IPS DF 6.9 (cell line): ENCODE measurements at places on chromosomes 5 and 9.

GRCh38 chr9:110351009-110351467 lies 13.4 kb upstream of the TXNDC8 start:
- DNase-seq: no peak

- DNase-seq: no peak
Measured at GRCh38 chr5:120803282-120803681, 339.2 kb downstream of the PRR16 start.

- no peak for DNase-seq
Measured at GRCh38 chr5:143065185-143065965, 295.2 kb downstream of the ARHGAP26 start.

- DNase-seq: no peak
Measured at GRCh38 chr5:53733853-53734252, 173.4 kb downstream of the NDUFS4 start.

GRCh38 chr5:60382716-60383115 lies 317.2 kb downstream of the DEPDC1B start:
- no peak for DNase-seq

DNA sequence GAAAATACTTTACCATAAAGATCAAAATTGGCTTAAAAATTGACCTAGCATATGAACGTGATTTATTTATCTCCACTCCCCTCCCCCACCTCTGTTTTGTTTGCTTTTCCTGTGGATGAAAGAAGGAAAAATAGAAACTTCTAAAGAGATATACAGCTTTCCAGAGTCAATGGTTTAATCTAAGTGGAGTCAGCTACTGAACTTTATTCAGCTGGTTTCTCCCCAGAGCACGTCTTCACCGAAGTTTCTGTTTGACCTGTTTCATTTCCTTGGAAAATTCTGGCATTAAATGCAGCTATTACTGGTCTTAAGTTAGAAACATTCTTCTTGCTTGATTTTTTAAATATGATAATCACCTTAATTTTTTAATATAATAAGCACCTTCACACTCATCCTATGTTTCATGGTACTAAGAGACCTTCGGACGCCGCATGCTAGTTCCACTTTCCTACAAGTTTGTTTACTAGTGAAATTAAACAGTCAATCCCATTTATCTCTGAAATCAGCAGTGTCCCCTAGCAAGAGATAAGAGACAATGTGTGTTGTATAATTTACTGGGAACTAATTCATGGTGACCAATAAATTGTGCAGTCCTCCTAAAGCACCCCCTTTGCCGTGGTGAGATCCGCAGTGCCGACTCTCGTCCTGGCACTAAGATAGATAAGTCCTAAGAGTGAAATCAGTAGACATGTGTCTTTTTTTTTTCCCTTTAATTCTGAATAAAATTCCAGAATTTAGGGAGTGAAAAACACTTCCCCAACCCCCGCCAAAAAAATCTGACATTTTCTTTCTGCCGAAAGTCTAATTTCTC lies 89.9 kb downstream of the ARL15 start:
- DNase-seq: no peak

DNA sequence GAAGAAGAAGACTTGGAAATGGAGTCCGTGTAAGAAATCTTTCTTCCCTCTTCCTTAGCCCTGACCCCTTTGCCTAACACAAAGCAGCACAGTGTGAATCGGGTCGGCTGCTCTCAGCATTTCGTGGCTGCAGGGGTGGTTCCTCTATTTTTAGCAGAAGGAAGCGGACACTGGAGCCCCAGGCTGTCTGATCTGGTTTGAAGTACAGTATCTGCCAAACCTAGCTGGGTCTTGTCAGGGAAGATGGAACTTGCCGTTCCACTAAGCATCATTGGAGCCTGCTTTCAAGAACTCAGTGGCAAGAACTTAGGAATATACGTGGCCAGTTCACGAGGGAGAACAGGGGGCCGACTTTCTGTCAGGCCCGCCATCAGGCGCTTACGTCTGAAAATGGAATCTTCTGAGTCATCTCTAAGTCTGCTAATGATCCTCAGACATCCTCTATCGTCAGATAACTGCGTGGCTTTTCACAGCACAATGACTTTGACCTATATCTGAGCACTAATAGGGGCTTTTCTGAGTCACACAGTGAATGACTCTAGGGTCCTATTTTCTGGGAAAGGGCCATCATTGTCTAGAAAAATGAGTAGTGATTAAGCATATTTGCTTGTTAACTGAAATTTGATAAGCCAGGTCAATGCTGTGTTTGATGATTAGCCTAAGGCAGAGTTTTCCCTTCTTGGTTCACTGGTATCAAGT lies 43.3 kb upstream of the NCS1 start:
- DNase-seq: no peak

DNA sequence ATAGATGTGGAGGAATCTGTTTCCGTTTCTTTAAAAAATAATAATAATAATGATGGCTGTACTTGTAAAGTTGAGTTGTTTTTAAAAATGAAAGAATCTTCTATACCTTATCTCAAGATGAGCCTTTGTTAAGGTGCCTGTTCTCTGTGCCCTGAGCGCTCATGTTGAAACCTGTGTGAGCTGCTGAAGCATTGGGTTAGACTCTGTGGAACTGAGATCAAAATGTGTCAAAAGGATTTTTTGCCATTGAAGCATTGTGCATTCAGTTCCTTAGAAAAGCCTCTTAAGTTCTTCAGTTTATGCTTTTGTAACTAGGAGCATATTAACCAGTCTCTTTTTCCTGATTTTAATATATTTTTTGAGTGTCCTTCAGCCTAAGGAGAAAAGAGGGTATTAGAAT lies 67.7 kb downstream of the NUP214 start:
- DNase-seq: no peak

DNA sequence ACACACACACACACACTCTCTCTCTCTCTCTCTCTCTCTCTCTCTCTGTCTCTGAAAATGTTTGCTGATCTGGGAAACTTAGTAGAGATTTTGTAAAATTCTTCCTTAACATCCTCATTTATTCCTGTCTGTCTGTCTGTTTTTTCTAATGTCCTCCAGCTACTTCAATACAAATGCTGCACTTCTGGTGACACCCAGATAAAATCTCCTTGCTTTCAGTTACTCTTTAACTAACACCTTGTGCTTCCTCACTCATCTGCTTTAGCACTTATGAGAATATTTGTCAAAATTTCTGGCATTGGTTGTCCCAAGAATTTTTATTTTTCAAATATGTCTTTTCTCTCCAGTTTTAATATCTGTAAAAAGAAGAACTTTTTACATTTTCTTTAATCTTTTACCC lies 35.0 kb upstream of the ARRDC3 start:
- no peak for DNase-seq

- no peak for DNase-seq
Measured at GRCh38 chr5:997001-997474, 11.6 kb upstream of the NKD2 start.

- DNase-seq: no peak
Measured at GRCh38 chr9:97853844-97854695, 1.0 kb downstream of the FOXE1 start.

- DNase-seq: no peak
Measured at GRCh38 chr9:87343816-87344430, 153.7 kb upstream of the DAPK1 start.

GRCh38 chr9:13427587-13427986 lies 148.1 kb upstream of the MPDZ start:
- DNase-seq: peak; percentile 35

DNA sequence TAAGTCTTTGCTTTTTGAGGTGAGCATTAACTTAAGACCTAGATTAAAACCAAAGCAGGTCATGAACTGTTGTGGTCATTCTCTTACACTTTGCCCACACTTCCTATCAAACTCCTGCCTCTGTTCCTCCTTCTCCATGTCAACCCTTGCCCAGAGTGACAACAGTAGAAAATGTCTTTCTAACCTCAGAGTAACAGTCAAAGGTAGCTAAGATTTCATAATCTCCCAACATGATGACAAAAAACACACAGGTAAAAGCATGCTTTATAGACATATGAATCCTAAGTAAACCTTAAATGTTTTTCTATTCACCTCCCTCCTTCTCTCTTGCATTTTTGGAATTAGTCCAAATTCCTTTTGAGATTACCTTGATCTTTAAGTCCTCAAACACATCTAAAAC lies 422.3 kb downstream of the SPATA31D1 start:
- no peak for DNase-seq

- DNase-seq: no peak
Measured at GRCh38 chr9:90137801-90138200, 504.8 kb downstream of the DIRAS2 start.

- no peak for DNase-seq
Measured at GRCh38 chr9:97411440-97411788, 482 bp upstream of the TDRD7 start.

DNA sequence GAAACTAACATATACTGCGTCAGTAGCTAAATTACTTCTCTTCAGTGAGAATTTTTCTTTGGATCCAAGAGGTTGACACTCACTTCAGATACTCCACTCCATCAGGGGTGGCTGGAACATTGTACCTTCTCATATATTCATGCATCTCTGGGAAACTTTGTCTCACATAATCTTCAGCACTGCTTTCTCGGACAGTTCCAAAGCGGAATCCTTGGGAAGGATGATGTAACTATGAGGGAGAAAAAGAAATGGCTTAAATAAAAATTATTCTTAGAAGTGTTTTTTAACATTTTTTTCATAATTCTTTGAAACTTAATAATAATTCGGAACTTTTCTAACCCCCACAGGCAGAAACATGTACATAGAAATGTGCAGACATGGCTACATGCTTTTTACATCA lies 33.4 kb upstream of the PPP3R2 start:
- DNase-seq: no peak

DNA sequence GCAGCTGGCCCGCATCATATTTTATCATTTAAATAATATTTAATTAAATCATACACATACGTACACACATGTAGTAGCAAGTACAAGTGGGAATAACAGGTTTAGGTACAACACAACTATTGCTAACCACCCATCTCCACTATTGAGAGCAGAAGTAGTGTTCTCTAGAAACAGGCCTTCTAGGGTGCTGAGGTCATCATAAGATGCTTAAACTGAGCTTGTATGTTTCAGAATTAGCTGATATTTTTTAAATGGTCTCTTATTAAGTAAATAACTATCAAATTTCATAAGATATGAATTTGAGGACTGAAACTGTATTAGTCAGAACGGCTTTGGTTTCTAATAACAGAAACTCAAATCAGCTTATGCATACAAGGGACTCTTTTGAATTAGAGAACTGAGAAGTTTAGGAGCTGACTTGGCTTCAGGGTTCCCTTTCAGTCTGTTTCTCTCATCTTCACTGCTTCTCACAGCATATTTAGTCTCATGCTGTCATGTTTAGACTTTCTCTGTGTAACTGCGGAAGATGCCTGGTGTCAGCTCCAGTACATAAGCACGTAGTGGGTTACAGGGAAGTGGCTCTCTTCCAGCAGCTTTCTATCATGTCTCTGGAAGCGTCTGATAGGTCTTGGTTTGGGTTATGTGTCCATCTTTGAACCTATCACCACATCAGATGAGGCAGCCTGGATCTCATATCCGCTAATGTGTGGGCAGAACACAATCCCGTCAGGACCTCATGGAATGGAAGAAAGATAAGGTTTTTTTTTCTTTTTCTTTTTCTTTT lies 25.0 kb upstream of the OCLN start:
- no peak for DNase-seq

DNA sequence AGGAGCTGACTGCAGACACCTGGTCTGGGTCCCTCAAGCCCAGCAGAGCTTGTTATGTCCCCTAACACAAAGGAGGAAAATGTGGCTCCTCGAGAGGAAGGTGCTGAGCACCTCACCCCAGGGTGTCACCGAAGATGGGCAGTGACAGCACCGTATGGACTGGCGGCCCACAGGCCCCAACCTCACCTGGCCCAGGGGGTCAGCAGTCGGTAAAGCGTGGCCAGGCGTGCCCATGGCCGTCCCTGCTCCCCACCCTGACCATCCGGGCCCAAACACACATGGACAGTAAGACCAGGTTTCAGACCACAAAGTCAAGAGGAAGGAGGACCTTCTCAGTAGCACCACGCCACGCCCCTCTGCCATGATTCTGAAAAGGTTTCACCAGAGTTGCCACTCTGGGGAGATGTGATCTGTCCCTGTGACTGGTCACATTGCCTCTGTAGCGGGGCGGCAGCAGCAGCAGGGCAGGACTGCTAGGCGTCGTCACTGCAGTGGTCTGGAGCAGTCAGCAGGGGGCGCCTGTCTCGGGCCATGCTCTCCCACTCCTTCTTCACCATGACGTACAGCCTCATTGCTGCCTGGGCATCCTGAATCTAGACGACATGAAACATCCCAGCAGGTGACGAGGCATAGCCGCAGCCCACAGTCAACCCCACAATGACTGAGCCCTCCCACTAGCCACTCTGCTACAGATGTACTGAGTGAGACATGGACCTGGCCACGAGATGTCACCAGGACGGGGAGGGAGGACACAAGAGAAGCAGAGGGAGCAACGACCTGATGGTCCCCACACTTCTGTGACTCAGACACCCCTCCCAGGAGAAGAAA lies 11.1 kb downstream of the REXO4 start:
- DNase-seq: peak; percentile 55

- DNase-seq: no peak
Measured at GRCh38 chr9:13524245-13524644, 244.8 kb upstream of the MPDZ start.

GRCh38 chr9:76022317-76022716 lies 131.8 kb downstream of the PCSK5 start:
- no peak for DNase-seq

DNA sequence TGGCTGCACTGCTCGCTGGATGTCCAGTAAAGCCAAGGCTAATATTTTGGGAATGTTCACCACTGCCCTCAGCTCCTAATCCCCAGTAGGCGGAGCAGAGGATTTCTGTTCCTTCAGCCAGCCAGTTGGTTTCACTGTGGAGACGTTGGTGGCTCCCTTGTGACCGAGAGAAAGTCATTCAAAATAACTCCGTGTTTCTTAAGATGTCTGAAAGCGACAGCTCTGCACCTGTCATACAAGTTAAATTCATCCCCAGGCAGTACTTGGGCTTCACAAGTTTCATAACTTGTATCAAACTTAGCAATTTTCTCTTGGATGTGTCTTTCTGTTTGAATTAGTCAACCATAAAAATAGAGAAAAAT lies 382 bp upstream of the CDKN2B start:
- DNase-seq: no peak

- DNase-seq: no peak
Measured at GRCh38 chr5:32231241-32231640, 57.1 kb upstream of the GOLPH3 start.

DNA sequence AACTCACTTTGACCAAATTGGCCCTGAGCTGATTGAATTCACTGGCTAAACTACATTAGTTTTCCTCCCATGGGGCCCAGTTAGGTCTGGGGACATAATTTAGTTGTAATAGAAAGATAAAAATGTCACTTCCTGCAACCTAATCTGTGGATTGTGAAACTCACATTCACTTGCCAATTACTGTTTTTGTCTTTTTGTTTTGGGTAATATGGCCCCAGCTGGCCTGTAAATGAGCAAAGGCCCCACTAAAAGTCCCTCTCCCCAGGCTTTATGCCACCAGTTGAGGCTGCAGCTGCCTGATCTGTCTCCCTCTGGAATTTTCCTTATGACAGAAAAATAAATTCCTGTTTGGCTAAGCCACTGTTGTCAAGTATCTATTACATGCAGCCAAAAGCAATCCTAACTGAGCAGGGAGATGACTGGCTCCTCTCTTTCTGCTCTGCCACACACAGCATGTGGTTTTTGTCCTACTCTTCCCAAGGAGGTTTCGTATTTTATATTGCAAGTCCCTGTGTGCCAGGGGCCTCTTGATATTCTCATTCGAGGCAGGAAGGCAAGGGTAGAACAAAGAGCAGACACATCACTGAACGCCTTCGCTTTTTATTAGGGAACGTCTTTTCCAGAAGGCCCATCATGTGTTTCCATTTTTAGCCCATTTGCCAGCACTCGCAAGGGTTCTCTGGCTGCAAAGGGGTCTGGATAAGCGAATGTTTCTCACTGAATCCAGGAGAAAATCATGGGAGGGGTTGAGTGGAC lies 24.1 kb upstream of the SLC25A48 start:
- no peak for DNase-seq

GRCh38 chr9:126390923-126391322 lies 64.3 kb downstream of the MVB12B start:
- no peak for DNase-seq
